C1 segment of cervical spinal cord (tissue), 14 donors: ENCODE measurements at places on chromosomes 6 and 20.

DNA sequence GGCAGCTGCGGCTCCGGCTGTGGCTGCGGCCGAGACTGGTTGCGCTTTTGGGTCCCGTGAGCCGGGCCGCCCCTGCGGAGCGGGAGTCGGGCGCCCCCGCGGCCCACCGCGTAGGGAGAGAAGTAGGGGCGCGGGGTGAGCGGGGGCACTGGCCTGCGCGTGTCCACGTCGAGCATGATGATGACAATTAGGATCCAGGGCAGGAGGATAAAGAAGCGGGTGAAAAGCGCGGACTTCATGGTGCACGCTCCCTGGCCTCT, 739 bp downstream of the B3GAT2 start:
- no peak for DNase-seq

- no peak for DNase-seq
These were observed 24.9 kb upstream of the VEGFA start for GRCh38 chr6:43744931-43745727.

DNA sequence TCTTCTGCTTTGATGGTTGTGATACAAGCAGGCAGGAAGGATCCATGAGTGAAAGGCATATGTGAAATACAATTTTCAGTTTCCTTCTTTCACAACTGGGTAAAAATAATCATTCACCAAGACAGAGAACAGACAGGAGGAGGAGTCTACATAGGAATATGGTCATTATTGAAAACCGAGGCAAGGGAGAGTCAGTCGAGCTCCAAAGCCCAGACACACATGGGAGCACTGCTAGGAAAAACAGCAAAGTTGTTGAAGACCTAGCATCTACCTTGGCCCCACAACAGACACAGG, 260.6 kb downstream of the ERMARD start:
- DNase-seq, result no peak

DNA sequence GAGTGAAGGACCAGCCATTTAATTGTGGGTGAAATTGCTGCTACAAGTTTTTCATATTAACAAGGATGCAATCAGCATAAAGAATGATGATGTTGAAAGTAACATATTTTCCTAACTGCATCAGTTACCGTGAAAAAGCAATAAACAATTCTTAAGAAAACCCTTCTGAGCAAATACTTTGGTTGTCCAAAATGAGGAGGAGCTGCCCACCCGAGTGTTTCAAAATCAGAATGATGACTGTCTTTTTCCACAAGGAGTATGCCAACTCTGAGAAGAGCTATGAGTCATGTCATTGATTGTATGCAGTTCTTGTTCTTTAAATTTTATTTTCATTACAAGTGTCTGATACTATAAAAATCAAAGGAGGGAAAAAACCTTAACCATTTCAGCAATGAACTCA, 470.5 kb downstream of the COL12A1 start:
- DNase-seq, result no peak

DNA sequence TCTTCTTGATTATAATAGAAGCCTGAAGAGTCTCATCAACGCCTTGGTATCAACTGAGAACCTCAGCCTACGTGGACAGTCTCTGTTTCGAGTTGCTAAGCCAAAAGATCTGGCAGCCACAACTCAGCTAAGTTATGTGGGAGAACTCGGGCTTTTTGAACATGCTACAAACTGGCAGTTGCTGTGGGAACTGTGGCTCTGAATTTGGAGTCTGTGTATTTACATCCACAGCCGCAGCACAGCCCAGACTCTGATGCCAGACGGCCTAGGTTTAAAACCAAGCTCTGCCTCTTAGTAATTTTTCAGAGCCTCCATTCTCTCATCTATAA, 35.8 kb downstream of the RIPOR2 start:
- DNase-seq, result no peak

DNA sequence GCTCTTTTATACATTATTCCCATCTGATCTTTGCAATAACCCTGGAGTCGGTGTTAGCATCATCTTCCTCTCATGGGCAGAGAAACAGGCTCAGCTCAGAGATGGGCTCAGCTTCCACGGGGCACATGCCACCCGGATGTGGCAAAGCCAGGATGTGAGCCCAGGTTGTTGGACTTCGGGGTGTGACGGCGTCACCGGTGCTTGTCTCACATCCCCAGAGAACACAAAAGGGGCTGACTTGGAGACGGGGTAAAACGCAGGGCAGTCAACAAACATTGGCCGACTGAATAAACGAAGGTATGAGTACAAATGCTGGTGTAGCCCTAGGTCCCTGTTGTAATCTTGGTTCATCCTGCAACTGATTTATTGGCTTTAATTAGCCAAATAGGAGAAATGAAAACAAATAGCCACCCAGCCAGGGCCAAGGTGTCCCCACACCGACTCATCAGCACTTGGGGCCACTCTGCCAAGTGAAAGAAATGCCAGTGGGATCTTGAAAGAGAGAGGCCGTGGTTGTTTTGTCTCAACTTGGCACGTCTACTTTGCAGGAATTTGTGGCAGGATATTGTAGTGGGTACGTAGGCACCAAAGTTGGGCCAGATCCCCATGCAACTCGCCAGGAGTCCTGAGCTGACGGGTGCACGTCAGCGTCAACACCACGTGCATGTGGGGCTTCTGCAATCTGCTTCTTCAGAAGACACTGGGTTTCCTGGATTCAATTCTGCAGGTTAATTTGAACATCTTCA, 42.8 kb downstream of the APCDD1L start:
- no peak for DNase-seq

GRCh38 chr6:30513451-30513850, 24.1 kb downstream of the HLA-E start:
- DNase-seq, result no peak

DNA sequence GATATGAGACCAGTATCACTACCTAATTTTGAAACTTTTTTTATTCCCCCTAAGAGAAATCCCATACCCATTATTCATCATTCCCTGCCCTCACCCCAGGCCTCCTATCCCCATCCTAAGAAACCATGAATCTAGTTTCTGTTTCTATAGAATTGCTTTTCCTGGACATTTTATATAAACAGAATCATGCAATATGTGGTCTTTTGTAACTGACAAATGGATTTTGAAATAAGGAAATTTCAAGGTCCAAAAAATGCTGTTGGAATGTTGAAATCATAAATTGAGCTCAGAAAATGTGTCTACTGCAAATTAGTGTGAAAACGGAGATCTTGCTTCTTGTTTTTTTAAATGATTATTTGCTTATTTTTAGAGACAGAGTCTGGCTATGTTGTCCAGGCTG, 25.1 kb downstream of the RNF217 start:
- DNase-seq, result no peak

DNA sequence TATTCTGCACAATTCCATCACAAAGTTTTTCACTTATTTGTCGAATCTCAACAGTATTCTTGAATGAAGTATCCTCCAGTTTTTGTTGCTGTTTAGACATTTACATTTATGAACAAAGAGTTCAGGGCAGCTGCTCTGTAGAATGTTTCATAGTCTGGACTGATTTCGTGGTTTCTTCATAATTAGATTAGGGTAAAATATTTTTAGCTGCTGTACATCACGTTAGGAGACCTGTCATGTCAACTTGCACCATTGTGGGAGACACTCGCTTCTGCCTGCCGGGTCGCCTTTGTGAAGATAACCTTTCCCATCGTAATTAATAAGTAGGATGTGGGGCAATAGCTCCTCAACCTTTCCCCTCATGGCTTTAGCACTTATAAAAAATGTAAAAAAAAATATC, 27.5 kb upstream of the RPS6KA2 start:
- DNase-seq, result no peak

- no peak for DNase-seq
These were observed 325.7 kb downstream of the TBC1D32 start for GRCh38 chr6:121008553-121008952.

DNA sequence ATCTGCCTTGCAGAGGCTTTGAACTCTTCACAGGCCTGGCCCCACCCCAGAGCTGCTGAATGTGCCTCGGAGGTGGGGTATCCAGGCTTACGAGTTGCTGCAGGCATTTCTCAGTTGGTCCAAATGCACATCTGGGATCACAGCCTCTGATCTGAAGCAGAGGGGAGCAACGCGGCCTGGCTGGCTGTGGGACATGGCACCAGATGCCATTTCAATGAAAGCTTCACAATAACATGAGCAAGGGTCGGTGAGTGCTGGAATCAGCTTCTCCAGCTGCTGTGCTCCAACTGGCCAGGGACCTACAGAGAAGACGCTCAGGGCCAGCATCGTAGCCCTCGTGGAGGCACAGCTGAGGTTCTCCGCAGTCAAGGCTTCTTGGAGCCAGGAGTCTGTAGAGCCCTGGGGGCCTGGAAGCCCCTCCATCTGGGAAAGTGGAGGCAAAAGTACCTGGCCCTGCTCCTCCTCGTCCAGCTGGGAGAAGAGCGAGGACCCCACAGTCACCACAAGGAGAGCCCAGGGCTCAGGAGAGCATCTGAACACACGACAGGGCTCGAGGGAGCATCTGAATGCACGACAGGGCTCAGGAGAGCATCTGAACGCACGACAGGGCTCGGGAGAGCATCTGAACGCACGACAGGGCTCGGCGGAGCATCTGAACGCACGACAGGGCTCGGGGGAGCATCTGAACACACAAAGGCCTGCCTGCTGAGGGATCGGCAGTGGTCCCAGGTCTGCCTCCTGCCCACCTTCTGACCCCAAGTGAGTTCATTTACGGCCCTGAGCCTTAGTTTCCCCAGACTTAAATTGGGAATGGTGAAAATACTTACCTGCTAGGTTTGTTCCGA, 165.2 kb downstream of the DLL1 start:
- no peak for DNase-seq

- DNase-seq, result no peak
These were observed 100.5 kb upstream of the SASH1 start for GRCh38 chr6:148242180-148242579.

DNA sequence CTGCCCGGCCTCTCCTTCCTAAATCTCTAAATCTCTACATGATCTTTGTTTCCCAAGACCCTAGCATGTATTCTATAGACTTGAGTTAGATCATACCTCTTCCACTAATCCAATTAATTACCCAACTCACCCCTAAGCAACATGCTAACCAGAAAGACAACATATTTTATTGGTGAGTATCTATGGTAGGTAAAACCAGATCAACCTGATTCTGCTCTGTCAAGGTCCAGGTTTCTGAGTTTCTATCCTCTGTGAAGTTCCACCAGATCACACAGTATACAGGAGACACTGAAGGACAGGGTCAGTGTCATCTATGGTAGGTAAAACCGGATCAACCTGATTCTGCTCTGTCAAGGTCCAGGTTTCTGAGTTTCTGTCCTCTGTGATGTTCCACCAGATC, 363.2 kb upstream of the MARCKS start:
- no peak for DNase-seq

DNA sequence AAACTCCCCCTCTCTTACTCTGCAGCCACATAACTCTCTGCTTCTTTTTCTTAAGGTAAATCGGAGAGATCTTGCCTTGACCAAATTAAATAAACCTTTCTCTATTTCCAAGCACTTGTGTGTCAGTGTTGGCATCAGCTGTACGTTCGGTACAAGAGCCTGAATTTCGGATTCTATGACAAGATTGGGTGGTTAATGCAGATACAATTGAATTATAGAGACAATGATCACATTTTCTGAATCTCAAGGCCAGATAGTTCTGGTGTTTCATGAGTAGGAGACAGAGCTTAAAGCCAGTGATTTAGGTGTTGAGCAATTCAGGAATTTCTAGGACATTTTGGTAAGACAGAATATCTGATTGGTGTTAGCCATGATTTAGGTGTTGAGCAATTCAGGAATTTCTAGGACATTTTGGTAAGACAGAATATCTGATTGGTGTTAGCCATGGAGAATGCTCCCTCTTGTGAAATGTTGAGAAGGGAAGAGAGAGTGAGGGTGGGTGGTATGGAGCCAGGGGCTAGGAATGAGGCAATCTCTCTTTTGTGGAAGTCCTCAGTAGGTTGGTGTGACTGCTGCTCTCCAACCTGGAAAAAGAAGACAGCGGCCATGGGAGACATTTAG, 5.1 kb downstream of the SPINT3 start:
- no peak for DNase-seq

DNA sequence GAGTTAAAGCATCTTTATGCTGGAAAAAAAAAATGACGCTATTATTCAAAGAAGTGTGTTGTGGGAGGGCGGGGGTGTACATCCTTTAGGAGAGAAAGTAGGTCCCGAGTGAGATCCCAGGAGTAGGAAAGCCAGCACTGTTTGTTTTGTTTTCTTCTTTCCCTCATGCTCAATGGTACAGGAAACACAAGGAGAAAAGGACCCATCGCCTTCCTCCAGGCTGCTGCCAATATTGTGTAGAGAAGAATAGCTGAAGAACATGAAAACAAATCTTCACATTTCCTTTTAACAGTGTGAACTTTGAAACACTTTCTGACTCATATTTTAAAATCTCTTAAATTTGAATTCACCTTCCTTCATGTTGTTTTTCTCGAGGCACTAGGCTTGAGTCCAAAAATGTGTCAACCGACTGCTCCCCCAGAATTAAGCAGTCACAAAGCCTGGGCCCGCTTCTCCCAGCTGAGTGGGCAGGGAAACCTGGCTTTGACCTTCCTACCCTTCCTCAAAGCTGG, 22.3 kb downstream of the PPP1R16B start:
- no peak for DNase-seq

GRCh38 chr6:169489563-169490245, 212.1 kb downstream of the WDR27 start:
- DNase-seq, result no peak

DNA sequence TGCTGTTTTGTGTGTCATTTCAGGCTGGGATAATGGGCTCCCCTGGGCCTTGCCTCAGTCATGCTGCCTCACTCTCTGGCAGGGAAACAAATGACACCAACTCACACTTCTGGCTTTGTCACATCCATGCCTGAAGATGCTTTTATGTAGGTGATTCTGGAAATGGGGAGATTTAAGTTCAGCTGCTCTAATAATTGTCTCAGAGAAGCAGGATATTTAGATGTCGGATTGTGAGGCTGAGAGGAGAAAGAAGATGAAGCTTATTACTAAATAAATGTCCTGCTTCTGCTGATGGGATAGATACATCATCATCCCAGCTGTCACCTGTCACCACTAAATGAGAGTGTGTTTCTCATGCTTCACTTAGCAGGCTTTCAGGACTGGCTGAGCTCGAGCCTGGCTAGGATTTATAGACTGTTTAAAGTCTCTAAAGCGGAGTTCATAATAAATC, 480.2 kb upstream of the SPTLC3 start:
- DNase-seq, result no peak

DNA sequence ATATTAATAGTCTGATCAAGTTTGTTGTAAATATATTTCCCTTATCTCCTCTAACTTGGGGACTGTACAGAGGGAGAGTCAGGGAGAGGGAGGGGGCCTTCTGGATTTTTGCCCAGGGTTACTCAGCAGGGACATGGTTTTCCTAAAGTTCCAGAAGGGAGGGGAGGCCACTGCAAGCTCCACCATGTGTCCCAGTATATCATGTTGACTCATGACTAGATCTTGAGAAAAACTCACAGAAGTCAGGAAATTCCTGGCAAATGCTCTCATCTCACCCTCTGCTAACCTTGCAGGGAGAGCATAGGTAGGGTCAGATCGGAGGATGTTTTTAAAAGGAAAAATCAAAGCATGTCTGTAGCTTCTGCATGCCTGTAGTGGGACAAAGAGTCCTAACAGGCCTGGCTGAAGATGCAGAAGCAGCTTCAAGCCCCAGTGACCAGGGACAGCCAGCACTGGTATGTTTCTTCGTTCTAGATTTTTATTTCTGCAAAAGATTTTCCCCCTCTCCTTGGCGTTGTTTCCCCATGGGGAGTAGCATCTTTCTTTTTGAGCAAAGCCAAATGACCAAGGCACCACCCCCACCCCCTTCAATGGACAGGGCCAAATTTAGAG, 272.9 kb upstream of the SUPT3H start:
- no peak for DNase-seq
